Esophagus mucosa (tissue), 1 donor: ENCODE measurements at places on chromosomes 2 and 18.
A peak's percentile ranks its signal among the peaks of the same experiment; 100 is the strongest.

GRCh38 chr2:44906972-44907371, 34.5 kb upstream of the SIX3 start:
- ATAC-seq, result no peak

DNA sequence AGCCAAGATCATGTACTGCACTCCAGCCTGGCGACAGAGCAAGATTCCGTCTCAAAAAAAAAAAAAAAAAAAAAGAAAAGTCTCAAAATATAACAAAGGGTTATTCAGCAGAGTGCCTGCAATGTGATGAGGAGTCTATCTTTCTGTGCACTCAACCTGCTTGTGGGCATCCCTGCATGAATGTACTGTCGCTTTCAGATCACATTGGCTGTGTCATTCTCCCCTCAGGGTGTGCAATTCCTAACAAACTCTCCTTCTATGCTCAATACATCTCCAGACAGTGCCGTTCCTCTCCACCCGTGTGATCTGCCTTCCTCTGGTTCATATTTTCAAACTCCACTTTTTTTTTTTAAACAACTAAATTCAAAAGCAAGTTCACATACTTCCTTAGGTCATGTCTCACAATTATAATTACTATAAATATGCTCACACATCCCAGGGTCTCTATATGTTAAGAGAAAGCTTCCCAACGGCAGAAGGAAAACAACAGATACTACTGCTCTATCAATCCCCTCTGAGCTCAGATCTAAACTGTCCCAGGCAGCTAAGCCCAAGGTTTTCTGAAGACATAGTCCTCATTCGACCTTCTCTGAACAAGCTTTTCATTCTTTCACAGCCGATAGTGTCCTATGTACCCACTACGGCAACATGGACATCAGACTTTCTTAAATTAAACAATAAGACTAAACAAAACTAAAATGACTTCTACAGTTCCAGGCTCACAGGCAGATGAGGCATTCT, 35.2 kb downstream of the PTMA start:
- no peak for ATAC-seq

- no peak for ATAC-seq
These were observed 27.8 kb upstream of the TBR1 start for GRCh38 chr2:161388146-161388779.

DNA sequence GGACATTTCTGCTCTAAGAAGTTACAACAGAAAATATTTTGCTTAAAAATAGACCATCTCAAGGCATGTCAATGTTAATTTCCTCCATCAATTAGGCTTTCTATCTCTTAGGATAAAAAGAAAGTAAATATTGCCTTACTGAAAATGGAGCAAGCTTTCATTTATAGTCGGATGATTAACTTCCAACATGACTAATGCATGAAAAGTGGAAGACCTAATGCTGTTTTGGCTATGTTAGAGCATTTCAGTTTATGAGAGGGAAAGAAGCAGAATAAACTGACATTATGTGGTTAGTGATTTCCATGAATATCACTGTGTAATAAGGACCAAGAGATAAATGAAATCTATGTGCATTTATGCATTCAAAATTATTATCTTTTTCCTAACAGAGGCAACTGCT, 475.2 kb upstream of the UBE2E3 start:
- ATAC-seq, result no peak

- no peak for ATAC-seq
These were observed 122.7 kb downstream of the TCF4 start for GRCh38 chr18:55465313-55465712.

DNA sequence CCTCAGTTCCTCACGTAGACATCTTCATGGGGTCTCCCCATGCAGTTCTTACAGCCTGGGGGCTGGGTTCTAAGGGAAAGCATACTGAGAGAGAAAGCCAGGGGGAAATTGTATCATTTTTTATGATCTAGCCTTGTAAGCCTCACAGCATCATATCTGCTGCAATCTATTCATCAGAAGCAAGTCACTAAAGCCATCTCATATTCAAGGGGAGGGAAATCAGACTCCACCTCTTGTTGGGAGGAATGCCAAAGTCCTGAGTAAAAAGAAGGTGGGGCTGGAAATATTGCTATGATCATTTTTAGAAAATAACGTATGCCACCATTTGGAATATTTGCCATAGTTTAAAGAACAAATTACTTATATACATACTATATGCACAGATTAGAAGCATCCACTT, 304.6 kb downstream of the TXNL1 start:
- no peak for ATAC-seq

DNA sequence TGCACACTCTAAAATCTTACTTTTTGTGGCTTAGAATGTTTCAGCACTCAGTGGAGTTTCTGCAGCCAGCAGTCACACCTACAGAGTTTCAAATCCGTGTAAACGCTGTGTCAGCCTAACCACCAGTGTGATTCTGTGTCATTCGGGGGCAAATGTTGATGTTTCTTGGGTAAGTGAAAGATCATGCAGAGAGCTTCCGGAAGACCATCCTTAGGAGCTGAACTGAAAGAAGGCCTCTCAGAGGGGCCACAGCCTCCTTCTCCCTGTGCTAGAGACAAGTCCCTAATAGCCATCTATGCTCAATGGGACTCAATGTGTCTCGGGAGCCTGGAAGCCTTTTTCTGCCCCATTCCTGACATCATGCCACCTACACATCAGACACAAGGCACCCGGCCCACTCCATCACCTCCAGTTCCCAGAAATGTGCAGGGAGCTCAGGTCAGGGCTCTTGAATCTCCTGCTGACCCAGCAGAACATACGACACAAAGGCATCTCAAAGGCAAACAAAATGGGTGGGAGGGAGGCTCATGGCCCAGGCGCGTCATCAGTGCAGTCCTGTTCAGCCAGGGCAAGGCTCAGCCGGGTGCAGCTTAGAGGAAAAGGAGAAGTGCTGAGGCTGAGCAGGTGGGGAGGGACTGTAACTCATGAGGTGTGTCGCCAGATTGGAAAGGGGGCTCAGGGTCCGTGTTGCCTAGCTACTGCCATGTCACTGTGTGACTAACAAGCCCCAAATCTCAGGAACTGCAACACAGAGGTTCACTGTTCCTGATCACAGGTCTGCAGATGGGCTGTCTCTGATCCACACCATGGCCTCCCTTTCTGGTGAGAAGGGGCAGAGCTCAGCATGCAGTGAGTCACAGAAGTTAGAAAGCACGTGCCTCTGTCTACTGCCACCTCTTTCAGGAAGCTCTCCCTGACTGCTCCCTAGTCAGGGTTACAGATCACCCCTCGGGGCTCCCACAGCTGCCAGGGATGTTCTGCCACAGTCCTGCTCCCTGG, 82.0 kb downstream of the SMAD7 start:
- peak; percentile 59 for ATAC-seq

GRCh38 chr2:237669628-237670392, 42.4 kb downstream of the LRRFIP1 start:
- ATAC-seq, result no peak

DNA sequence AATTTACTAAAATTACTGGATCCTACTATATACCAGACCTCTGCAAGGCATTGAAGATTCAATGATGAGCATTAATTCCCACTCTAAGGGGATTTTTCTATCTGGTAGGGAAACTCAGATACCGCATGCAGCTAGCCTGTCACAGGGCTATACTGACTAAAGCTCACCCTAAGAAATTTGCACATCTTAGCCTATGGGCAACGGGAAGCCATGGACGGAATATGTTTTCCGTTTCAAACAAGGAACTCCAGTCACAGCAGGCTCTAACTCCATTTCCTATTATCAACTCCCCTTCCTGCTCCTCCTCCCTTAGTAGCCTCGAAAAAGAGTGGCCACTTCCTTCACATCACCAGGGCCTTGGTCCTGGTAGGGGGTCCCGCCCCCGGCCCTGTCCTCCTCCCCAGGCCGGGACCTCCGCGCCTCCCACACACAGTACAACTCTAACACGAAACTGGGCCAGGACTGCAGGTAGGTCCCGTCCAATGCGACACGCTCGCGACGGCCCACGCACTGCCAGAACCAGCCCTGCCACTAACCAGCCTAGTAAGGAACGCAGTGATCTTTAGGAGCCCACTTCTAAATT, 659 bp upstream of the COX5B start:
- ATAC-seq, result peak; percentile 70

- peak; percentile 17 for ATAC-seq
These were observed 26.1 kb upstream of the PRLH start for GRCh38 chr2:237540223-237540775.

GRCh38 chr2:63743170-63743981, 98.3 kb upstream of the UGP2 start:
- ATAC-seq, result no peak

DNA sequence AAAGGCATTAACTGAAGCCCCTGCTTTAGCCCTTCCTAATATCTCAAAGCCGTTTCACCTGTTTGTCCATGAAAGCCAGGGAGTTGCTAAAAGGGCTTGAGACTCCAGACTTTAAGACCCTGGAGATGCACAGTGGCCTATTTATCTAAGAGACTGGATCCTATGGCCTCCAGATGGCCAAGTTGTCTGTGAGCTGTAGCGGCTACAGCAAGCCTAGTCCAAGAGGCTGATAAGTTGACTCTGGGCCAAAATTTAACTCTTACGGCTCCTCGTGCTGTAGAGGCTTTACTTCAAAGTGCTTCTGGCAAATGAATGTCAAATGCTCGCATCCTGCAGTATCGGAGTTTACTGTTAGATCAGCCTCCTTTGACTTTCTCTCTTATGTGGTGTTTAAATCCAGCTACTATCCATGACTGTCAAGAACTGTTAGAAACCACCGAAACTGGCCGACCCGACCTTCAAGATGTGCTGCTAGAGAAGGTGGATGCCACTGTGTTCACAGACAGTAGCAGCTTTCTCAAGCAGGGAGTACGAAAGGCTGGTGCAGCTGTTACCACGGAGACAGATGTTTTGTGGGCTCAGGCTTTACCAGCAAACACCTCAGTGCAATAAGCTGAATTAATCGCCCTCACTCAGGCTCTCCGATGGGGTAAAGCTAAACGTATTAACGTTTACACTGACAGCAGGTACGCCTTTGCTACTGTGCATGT, 336.7 kb upstream of the CNTNAP5 start:
- no peak for ATAC-seq

DNA sequence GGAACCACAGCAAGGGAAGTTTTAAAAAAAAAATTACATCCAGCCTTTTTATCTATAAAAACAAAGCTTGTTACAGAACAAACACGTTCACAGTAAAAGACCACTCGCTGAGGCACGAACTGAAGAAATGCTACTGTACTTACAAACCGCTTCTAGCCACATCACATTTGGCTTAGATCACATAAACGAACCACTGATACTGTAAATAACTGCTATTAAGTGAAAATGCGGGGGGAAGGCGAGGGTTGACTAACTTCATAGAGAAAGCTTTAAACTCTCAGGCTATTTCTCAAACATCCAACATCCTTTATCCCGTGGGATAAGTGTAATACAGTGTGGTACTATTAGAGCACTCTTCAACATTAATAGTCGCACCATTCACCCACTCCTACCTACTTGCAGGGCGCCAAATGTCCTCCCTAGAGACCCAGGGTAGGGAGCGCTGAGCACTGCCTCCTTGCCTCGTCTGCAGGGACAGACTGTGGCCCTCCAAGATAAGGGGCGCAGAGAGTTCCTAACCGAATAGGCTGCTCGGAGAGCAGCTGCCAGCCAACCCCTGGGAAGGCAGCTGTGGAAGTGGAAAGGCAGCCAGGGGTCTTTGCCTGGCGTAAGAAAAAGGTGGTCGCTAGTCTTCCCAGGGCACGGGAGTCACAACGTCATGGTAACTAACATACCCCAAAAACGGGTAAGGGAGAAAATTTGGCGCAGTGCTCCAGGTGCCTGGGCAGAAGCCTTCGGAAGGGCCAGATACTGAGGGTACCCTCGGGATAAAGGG, 854 bp downstream of the GPR155 start:
- ATAC-seq, result no peak

DNA sequence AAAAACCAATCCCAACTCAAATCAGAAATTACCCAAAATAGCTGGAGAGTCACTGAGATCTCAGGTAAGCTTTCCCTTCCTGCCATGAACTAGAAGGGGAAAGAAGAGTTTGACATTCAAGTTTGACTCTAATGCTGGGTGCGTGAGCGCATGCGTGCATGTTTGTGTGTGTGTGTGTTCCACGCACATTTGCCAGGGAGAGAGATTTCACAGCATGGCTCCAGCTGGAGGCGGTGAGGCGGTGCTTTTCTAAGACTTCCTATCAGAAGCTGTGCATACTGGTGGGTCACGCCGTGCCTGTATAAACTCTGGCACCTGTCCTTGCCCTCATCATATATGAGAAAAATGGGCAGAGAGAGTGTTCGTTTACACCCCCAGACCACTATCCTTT, 116.2 kb downstream of the MSH2 start:
- ATAC-seq, result no peak

GRCh38 chr2:217222309-217222910, 362.5 kb upstream of the TNP1 start:
- ATAC-seq, result no peak

DNA sequence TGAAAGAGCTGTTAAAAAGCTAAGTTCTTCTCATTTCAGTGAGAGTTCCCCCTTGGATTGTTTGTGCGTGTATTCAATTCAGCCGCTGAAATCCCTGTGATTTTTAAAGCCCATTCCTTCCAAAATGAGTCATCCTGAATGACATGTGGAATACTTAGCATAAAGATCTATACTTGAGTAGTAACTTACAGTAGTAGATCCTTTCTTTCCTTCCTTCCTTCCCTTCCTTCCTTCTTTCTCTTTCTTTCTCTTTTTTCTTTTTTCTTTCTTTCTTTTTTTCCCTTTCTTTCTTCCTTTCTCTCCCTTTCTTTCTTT, 18.2 kb upstream of the SOX11 start:
- ATAC-seq, result no peak

GRCh38 chr18:59921384-59921891, 21.6 kb downstream of the PMAIP1 start:
- ATAC-seq, result no peak

GRCh38 chr2:191759680-191760079, 81.7 kb downstream of the NABP1 start:
- peak; percentile 70 for ATAC-seq

- no peak for ATAC-seq
These were observed 35.6 kb downstream of the FBLN7 start for GRCh38 chr2:112173646-112174319.

DNA sequence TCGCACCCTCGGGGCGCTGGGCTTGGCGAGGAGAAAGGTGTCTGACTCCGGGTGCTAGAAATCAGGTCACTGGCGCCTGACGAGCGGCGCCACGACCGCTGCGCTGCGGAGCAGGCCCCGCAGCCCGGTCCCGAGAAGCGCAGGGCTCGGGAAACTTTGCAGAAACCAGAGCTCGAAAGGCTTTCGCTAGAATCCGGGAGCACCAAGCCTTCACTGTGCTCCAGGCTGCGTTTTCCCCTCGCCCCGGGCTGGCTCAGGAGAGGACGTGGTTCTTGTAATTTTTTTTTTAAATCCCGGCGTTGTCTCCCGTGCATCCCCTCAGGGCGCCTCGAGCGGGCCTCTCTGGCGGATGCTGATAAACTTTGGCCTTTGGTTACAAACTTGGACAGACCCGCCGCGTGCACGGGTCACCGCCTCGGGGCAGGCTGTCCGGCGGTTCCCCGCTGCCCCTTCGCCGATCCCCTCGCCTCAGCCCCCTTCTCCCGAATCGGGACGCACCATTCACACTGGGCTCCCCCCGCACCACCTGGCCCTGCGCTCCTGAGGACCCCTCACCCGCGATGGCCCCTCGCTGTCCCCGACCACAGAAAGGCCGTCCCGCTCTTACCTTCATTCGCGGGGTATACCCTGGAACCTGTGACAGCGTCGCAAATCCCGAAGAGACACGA, 419 bp downstream of the EPHA4 start:
- no peak for ATAC-seq

GRCh38 chr2:11562011-11562410, 28.2 kb downstream of the GREB1 start:
- ATAC-seq, result peak; percentile 95

GRCh38 chr2:68441179-68441993, 25.7 kb downstream of the FBXO48 start:
- ATAC-seq, result peak; percentile 92

- no peak for ATAC-seq
These were observed 37.5 kb downstream of the GNAL start for GRCh38 chr18:11726556-11726955.

- no peak for ATAC-seq
These were observed 160.9 kb upstream of the VRK2 start for GRCh38 chr2:57885742-57886141.
